ENCODE measurements at places on chromosomes 4 and X.

- no peak for DNase-seq
These were observed 34.5 kb downstream of the LRPAP1 start for GRCh38 chr4:3497523-3498389.

DNA sequence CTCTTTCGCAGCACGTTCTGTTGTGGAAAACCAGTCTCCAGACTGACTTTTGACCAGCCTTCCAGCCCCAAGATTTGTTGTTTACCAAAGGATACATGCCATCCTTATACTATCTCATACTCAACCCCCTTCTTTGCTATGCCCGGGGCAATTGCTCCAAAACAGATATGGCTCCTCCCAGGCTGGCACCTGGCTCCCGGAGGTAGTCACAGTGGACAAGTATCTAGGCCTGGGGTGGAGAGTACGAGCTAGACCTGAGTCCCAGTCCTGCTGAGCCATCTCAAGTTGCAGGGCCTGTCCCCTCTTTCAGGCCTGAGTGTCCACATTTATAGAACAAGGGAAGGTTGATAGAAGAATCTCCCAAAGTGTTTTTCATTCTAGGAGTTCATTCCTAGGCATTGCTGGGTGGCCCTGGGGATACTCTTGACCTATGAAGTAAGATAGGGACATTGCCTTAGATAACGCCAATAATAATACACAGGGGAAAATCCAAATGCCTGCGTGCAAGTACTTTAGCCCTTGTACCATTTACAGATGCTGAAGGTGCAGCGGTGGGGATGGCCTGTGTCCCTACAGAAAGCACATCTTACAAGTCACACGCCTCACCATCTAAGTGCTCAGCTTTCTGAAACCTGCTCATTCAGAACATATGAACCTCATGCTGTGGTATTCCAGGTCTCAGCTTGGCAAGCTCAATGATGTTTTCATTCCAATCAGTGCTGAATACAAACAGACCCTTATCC, 136.7 kb upstream of the MAMLD1 start:
- DNase-seq, result no peak

- DNase-seq, result no peak
These were observed 146.6 kb upstream of the FAM47C start for GRCh38 chrX:36861601-36862000.

- DNase-seq, result no peak
These were observed 188.4 kb upstream of the VEGFC start for GRCh38 chr4:176981074-176981473.

GRCh38 chr4:170017252-170017651, 8.9 kb downstream of the MFAP3L start:
- no peak for DNase-seq

DNA sequence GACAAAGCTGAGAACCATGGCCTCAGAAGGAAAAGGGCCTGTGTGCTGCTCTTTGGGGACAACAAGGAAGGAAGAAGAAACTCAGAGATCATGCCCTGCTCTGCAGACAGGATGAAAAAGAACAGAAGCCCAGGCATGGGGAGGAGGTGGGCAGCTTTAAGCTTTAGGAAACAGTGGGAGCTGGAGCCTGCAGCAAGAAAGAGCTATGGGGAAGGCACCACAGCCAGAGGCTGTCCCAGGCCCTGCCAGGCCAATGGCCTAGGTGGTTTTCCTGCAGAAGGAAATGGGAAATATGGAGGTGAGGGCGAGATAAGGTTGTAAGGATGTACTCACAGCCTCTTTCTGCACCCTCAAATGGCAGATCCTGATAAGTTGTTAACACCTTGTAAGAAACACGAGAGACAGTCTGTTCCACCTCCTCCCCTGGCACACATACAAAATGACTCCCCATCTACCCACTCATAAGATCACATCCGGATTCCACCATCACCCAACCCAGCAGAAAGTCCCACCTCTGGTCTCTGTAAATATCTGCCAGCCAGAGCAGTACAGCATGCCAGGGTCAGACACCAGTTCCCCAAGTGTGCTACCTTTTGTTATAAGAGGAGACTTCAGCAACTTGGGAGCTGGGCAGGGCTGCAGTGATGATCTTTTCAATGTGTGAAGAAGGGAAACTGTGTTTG, 105.2 kb downstream of the RTL5 start:
- no peak for DNase-seq

DNA sequence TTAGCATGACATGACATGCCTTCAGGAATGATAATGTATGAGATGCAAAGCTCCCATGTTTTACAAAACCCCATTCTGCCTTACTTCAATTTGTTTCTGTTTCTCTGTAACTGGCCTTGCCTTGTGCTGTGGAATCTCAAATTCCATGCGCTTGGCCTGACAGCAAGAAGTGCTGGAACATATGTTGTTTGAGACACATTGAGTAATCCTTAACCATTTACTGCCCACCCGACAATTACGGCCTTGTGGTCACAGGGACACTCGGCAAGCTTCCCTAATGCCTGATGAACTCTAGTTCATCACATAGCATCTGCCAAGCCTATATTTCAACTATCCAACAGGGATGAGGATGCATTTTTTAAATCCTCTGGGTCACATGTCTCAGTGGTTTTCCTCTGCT, 226.4 kb upstream of the CASK start:
- no peak for DNase-seq

- no peak for DNase-seq
These were observed 88.8 kb upstream of the ESX1 start for GRCh38 chrX:104343428-104344129.

DNA sequence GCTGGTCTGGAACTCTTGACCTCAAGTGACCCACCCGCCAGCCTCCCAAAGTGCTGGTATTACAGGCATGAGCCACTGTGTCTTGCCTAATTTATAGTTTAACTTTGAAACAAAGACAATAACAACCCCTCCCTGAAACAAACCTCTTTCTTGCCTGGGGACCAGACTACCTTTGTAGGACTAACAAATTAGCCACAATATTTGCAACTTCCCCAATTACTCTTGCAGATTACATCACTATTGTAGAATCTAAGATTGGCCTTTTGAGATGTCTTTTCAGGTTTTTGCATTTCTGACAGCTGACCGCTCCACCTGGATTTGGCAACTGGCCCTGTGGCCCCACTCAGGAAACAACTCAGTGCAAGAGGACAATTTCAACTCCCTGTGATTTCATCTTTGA, 84.8 kb downstream of the AKAP4 start:
- no peak for DNase-seq

DNA sequence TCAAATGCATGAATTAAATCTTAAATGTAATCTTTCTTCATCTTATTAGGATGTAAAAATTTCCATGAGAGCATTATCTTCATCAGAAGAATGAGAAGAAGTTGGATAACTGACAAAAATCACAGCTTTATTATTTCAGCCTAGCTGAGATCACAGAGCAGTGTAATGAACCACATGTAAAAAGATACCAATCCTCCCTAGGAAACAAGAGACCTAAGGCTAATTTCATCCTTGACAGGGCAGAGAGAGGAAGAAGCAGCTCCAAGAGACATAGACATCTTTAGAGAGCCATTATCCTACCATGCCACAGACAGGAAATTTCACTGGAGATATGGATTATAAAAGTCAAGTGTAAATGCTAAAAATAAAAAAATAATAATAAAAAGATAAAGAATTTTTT, 40.9 kb upstream of the IL15 start:
- no peak for DNase-seq

DNA sequence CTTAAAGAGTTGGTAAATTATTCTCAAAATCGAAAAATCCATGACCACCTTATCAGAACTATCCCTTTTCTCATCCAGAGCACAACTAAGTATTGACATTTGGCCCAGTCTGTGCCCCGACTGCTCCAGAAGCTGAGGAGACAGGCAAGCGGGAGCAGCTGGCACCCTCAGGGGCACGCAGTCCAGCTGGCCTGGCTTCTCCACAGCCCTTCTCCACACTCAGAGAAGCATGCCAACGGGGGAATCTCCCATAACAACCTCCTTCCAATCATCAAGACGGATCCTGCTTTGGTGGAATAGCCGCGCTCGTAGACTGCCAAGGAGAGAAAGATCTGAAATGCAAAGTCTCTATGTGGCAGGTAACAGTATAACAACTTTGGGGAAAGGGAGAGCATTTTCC, 85.4 kb downstream of the AFAP1 start:
- no peak for DNase-seq

GRCh38 chr4:151029537-151029936, 14.5 kb upstream of the LRBA start:
- no peak for DNase-seq

GRCh38 chr4:142566777-142567176, 279.3 kb downstream of the INPP4B start:
- no peak for DNase-seq

GRCh38 chr4:77158487-77158861, 1.5 kb downstream of the CCNG2 start:
- DNase-seq, result no peak

GRCh38 chr4:85005865-85006377, 39.4 kb upstream of the WDFY3 start:
- DNase-seq, result no peak

All from activated naive CD8-positive, alpha-beta T cell treated with anti-CD3 and anti-CD28 coated beads, Interleukin-2, amount 50 U/mL, for 16 hours (primary cell).